Lower lobe of right lung (tissue), 2 donors: ENCODE measurements at places on chromosomes 13 and 19.

GRCh38 chr19:9075064-9075949 is 11.6 kb upstream of the OR1M1 start:
- peak; percentile 54 for DNase-seq

DNA sequence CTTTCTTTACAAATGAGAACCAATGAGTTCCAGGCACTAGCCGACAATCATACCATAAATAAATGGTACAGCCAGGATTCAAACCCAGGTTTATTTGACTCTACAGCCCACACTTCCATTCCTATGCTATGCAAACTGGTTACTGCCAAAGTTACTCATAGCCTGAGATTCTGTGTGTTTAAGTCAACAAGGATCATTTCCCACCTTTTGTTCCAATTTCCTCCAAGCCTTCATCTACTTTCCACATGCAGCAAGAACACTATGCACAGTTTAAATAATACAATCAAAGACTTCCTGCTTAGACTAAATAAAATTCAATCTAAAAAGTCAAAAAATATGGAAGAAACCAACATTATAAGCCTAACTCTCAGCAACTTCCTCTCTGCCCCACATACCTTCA is 59.2 kb upstream of the KLF12 start:
- no peak for DNase-seq

- no peak for DNase-seq
These were observed 108.3 kb upstream of the FRY start for GRCh38 chr13:31923134-31923763.

GRCh38 chr13:113245849-113246796 is 36.7 kb downstream of the CUL4A start:
- no peak for DNase-seq

GRCh38 chr13:41268764-41269163 is 5.4 kb upstream of the MTRF1 start:
- no peak for DNase-seq

- no peak for DNase-seq
These were observed 79.1 kb downstream of the ZNF254 start for GRCh38 chr19:24166055-24166454.

- no peak for DNase-seq
These were observed 1090.9 kb downstream of the PCDH9 start for GRCh38 chr13:66139250-66139649.

DNA sequence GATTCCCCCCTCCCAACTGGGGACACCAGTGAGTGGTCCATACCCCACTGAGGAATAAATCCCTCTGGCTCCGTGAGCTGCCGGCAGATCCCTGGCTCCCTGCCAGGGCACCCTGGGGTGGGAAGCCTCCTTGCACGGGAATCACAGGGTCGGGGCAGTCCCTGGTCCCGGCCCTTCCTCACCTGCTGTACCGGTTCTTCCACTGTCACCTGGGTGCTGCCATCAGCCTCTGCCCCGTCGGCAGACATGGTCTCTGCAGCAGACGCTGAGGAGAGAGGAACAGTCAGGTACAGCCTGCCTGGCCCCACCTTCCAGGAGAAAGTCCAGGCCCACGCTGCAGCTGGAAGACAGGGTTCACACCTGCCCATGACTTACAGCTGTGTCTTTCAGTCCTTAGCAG is 6.3 kb downstream of the PLIN3 start:
- no peak for DNase-seq

DNA sequence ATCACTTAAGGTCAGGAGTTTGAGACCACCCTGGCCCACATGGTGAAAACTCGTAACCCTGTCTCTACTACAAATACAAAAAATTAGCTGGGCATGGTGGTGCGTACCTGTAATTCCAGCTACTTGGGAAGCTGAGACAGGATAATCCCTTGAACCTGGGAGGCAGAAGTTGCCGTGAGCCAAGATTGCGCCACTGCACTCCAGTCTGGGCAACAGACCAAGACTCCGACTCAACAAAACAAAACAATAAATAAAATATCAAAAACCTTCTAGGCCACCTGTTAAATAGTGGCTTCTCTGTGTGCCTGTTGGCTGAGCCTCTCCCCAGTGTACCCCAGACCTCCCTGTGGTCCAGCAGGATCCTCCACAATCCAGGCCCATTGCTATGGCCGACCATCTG is 3.3 kb upstream of the PSMD8 start:
- no peak for DNase-seq

- DNase-seq, result no peak
These were observed 1174.2 kb downstream of the DIAPH3 start for GRCh38 chr13:58989556-58989955.

DNA sequence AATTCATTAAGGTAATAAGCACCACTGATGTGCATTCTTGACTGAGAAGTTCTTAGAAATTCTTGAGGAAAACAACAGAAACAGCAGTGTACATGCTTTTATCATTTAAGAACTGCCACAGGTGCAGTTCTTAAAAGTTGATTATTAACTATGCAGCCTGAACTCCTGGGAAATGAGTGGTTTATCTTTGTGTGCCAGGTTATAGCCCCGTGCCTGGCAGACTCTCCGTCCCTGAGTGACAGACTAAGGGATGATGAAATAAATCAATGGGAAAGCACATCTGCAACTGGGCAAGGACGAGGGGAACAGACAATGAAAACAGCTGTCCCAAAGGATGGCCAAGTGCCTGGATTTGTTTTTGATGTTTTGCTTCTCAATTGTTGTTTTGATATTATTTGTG is 84.4 kb upstream of the SPATA13 start:
- no peak for DNase-seq

DNA sequence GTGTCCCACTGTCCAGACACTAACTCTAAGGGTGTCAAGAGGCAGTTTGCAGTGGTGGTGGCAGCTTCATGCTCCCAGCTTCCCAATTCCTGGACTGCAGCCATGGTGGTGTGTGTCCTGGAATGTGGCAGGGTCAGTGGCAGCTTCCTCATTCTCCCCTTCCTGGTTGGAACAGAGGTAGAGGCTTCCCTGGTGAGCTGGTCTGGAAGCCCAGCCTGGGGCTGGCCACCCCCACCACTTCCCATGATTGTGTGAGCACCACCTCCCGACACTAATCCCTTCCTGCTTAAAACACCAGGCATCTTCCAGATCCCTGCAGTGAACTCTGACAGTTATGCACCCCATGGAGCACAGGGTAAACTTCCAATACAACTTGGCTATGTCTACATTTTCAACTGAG is 134.9 kb downstream of the RAP2A start:
- DNase-seq, result no peak
